ENCODE measurements at places on chromosomes 4 and X.

GRCh38 chrX:54281676-54282075 lies 76.2 kb downstream of the WNK3 start:
- no peak for DNase-seq

- no peak for DNase-seq
These were observed 17.0 kb downstream of the GASK1B start for GRCh38 chr4:158155656-158156356.

DNA sequence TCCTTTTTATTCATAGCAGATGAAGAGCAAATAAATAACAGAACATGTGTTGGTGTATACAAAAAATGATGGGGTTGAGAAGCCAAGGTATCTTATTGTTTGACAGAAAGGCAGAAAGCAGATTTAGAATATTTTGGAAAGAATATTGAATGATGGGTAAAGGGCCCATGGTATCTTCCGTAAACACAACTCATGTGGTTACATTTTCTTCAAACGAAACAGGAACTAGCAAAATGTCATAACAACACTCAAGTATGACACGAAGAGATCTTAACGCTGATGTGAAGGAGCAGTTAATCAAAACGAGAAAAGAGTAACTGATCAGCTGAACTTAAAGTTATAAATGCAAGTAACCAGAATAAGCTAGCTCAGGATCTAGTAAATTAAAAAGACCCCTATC lies 195.7 kb upstream of the GK2 start:
- DNase-seq = no peak

- no peak for DNase-seq
These were observed 331.0 kb upstream of the CPXCR1 start for GRCh38 chrX:88416002-88416401.

- no peak for DNase-seq
These were observed 20.5 kb downstream of the RWDD4 start for GRCh38 chr4:183638436-183638835.

DNA sequence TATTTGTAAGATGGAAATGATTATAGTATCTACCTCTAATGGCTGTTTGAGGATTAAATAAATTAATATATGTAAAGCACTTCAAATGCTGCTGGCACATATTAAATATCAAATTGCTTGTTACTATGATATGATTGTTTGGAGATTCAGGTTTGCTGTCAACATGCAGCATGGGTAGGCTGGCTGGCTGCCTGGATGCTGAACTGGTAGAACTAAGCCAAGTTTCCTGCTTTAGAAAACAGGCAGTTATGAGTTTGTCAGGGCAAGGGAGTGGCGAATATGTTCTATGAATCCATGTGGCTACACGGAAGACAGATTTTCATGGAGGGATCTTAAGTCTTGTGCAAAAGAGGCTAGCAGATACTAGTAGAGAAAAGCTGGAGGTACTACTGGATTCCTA lies 239.6 kb downstream of the GBA3 start:
- DNase-seq = no peak

DNA sequence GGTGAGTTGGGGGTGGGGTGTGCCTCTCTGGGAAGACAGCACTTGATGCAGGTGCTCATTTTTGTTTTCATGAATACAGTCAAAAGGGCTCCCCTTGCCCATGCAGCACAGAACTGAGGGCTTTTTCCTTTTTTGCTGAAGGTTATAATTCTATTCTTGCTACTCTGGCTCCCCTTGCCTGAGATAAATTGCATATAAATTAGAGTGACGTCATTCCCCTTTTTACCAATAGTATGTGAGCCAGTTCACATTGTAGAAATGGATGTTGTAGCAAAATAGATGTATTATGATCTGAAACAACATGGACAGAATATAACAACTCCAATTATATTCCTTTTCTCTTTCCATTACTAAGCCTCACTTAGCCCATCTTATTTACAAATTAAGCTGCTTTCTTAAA lies 28.4 kb downstream of the CXorf58 start:
- no peak for DNase-seq

DNA sequence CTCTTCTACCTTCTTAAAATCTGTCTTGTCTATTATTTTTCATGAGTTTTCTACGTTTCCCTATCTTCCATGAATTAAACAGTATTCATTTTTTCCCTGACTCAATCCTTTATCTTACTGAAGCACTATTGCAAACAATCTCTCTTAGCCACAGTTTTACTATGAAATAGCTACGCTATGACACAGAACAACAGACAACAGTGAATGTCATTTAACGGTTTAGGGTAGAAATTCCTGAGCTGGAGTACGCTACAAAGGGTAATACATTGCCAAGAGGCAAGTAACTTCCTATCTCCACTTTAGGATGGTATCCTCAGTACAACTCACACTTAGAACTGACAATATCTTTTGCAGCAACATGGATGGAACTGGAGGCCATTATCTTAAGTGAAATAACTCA lies 552.6 kb downstream of the INPP4B start:
- peak; percentile 22 for DNase-seq

All from non-pigmented ciliary epithelial cell (primary cell).